ENCODE measurements at places on chromosomes 5 and 9.

DNA sequence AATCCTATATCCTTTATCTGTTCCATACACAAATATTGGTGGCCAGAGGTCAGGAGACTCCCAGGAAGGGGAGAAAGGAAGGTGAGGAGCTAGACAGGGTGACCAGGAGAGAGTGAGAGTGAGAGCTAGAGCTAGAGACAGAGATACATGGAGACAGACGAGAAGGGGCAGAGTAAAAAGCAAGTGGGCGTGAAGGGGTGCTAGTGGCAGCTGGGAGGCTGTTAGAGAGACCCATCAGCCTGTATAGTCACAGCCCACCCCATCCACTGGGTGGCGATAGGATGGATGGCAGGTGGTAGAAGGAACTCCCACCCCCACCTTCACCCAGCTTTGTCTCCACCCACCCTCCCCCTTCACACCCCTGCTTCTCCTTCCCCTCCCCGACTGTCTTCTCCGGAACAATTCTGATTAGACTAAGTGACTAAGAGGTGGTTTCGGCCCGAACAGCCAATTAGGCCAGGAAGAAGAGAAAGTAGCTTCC lies 32.8 kb downstream of the PCDH1 start:
- DNase-seq: no peak

DNA sequence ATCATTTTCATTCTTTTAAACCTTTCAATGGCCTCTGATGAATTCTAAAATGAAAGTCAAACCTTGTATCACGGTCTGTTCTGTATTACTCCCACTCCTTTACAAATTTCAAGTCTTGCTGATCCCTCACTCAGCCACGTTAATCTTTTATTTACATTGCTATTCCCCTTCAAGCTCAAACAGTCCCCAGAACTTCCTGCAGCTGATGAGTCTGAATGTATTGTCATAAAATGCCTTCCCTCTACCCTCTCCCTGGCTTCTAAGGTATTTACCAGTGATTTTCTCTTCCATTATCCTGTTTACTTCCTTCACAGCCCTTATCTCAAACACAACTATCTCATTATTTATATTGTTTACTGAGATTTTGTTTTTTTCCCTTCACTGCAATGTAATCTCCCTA lies 562.3 kb upstream of the C9orf72 start:
- peak; percentile 6 for DNase-seq

DNA sequence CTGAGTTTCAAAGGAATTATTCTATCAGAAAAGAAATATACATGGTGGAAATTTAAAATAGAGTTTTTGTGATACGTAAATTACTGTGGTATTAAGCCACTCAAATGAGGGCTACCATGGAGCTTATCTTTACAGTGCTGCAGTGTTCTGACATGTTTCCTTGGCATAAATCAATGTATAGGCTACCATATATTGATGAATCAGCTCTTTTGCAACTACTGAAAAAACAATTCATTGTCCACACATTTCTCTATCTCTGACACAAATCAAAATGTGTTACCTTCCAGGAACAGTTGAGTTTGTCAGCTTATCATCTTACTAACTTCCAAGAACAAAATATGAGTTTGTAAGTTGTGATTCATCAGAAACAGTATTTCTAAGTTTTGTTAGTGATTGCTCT lies 140.3 kb upstream of the CDH18 start:
- no peak for DNase-seq

- no peak for DNase-seq
Measured at GRCh38 chr9:32672469-32672868, 37.0 kb upstream of the TAF1L start.

DNA sequence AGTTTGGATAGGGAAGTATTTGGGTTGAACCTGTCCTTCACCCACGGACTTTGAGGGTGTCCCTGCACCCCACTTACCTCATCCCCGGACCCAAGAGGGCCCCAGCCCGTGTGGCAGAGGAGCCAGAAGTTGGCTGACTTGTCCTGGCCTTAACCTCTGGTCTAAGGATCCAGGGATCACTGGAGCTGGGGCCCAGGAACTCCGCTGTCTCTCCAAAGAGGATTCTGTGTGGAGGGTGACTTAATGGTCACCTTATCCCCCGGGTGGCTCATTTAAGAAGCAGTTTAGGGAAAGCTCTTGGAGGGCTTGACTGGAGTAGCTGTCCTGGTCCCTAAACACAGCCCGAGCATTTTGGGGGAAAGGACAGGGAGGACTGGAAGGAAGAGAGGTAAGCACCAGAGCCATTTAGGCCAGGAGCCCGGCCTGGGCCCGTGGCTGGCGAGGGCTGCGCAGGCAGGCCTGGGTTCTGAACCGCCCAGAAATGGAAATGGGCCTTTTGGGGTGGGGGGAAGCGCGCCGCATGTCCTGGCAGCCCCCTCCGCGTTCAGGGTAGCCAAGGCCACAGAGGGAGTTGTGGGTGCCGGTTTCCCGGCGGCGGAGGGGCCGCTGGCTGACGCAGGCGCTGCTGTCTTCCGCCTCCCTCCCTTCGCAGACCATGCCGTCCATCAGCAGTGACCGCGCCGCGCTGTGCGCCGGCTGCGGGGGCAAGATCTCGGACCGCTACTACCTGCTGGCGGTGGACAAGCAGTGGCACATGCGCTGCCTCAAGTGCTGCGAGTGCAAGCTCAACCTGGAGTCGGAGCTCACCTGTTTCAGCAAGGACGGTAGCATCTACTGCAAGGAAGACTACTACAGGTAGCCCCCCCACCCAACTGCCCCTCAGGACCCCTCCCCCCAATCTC lies 2.0 kb downstream of the LHX2 start:
- no peak for DNase-seq

DNA sequence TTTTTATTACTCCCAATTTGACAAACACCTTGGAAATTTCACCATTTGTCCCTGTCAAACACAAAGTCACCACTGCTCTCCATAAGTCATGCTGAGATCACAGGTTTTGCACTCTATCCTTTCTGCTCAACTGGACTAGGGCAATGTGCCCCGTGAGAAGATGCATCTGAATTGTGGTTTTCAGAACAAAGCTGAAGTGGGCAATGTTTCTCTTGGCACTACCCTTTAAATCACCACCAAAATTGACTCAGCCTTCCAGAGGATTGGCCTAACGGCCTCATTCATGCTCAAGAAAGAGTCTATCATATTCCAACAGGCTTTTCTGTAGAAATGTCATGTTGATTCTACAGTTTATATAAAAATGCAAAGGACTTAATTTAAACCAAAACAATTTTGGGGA lies 81.0 kb upstream of the TRIO start:
- no peak for DNase-seq

GRCh38 chr5:139341689-139342422 lies at the start of gene PAIP2:
Gene PAIP2, plus strand, starts transcription at chr5:139341854. Its CDS starts 21,931 bp downstream, at chr5:139363785.
- DNase-seq: peak; percentile 91

DNA sequence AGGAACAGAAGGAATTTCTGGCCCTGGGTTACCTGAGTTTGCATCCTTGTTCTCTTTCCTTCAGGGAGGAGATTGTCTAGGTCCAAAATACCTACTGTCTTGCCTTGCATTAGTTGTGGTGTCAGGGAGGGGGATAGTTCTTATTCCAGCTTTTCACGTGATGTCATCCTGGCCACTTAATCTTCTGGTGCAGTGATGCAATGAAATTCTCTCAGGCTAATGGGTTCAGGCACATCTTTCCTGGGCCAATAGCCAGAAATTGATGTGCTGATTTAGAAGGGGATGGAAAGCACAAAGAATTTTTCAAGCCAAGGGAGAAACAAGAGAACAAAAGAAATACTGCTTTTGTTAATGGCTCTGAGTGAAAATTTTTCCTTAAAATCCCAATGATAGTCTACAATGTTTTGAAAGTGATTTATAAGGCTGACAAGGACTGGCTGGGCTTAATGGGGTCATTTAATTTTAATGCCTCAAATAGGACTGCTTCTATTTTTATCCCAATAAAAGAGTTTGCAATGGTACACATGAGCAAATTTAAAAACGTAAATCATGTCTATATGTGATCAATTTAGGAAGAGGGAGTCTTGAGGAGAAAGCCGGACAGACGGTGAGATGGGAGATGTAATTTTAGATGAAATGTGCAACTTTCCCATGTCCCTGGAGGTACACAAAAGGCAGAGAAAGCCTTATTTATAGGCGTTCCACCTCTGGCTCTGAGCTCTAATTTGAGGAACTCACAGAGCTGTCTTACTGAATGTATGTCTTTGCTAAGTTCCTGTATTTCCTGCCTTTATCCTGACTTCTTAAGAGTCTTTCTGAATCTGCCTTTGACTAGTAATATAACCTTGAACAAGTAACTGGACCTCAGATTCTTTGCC lies 89.3 kb upstream of the SV2C start:
- no peak for DNase-seq

DNA sequence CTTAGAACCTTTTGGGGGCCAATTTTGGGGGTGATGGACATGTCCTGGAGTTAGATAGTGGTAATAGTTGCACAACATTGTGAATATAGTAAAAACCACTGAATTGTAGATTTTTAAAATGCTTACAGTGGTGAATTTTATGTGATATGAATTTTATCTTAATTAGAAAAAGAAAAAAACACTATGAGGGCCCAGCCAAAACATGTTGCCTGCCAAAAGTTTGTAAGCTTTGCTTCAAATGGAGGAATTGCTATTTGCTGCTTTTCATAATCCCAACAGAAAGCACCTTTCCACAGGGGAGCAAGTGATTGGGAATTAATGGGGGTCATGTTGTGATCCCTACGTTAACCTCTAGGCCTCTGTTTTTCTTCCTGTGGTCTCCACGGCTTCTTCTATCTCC lies 19.1 kb downstream of the TNFAIP8 start:
- no peak for DNase-seq

GRCh38 chr5:13611604-13612003 lies 332.9 kb downstream of the DNAH5 start:
- no peak for DNase-seq

DNA sequence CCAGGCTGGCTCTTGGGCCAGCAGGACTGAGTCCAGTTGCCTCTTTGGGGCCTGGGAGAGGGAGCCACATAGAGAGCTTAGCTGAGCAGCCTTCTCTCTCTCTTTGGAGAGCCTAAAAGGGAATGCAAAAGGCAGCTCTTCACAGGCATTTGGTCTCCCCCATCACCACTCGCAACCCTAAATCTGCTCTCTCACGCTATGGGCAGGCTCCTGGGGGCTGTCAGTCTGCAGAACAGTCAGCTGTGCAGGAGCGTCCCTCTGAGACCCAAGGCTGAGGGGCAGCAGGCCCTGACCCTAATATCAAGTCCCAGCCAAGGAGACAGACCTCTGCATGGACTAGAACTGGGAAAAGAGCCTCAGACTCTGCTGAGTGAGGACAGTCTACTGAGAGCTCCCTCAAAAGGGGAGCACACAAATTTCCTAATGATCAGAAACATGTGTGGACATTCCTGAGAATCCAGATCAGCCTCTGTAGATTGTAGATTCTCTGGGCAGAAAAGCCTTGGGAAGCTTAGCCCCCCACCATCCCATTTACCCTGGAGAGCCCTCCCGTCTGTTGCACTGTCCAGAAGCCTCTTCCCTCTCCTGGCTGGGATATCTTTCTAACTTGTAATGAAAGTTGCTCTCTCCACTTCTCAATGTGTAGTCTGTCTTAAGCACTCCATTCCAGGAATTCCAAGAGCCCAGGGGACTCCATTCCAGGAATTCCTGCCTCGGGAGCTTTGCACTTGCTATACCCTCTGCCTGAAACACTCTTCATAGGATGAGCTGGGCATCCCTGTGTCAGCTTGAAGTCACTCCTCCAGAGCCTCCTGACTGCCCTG lies 79.4 kb downstream of the FAM114A2 start:
- no peak for DNase-seq

GRCh38 chr9:7592321-7593316 lies 207.0 kb downstream of the DMAC1 start:
- DNase-seq: no peak

- DNase-seq: no peak
Measured at GRCh38 chr5:134103397-134103796, 11.1 kb upstream of the TCF7 start.

- DNase-seq: no peak
Measured at GRCh38 chr9:81636255-81636599, 53.1 kb downstream of the TLE1 start.

DNA sequence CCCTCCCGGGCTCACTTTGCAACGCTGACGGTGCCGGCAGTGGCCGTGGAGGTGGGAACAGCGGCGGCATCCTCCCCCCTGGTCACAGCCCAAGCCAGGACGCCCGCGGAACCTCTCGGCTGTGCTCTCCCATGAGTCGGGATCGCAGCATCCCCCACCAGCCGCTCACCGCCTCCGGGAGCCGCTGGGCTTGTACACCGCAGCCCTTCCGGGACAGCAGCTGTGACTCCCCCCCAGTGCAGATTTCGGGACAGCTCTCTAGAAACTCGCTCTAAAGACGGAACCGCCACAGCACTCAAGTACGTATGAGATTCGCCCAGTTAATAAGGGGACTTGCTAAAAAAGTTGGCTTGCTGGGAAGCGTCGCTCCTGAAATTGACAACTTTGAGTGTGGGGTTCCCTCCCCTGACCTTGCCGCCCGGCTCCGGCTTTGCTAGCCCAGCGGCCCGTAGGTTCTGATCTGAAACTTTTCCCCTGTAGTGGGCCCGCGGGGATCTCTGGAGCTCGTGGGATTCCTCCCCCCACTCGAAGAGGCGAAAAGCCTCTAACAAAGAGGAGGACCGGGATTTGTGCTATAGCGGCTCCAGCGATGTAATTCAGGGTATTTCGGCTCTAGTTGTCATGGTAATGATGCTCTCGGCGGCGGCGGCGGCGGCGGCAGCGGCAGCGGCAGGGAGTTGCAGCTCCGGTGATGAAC lies 572 bp downstream of the NR4A3 start:
- peak; percentile 34 for DNase-seq

DNA sequence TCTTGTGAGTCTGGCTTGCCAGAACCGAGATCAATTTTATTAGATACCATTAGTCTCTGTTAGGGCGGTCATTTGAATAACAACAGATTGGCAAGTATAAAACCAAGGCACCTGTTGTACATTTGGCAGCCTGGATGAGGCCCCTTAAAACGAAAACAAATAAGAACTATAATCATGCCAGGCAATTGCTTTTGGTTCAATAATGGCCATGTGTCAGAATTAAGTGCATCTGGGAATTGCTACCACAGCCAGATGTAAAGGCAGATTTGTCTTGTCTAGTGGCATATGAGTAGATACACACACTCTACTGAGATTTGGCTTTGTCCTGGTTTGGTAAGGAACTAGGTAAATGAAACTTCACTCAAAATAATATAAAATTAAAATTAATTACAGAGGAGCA lies 1046.2 kb upstream of the DMAC1 start:
- DNase-seq: no peak

GRCh38 chr5:55610542-55610941 lies 75.8 kb upstream of the PLPP1 start:
- no peak for DNase-seq

DNA sequence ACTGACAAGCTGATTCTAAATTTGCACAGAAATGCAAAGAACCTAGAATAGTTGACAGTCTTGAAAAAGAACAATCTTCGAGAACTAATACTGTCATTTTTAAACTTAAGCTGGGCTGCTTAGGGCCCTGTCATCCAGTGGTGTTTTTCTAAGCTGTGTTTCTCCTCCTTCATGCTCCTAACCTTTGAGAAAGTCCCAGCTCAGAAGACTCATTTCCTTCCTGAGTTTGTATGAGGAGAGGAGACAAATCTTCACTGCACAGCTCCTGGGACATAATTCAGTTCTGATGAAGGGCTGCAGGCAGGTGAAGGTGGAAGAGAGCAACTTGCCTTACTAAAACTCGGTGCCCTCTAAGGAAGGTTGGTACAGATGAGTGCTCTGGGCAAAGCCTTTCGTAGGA lies 109.5 kb upstream of the ANKRD55 start:
- no peak for DNase-seq

GRCh38 chr9:4750023-4750673 lies 9.1 kb upstream of the AK3 start:
- peak; percentile 5 for DNase-seq

- no peak for DNase-seq
Measured at GRCh38 chr5:33563983-33564908, 123.5 kb downstream of the TARS1 start.
